ENCODE measurements at places on chromosomes 1 and 21. TPM values are rescaled to one million over a fixed set of nuclear protein-coding genes. Genes with fewer than 3 reads are reported as not detected.

Gene KRTAP7-1
- total RNA-seq: not detected

Gene OMA1
- total RNA-seq: 39.2 TPM

Gene SHE
- 0.15 TPM for total RNA-seq

Gene CFAP74
- not detected for total RNA-seq

Gene FMO2
- 4.5 TPM for total RNA-seq

Gene LAD1
- not detected for total RNA-seq

Gene FAM131C
- 0.50 TPM for total RNA-seq

Gene ESRRG
- total RNA-seq: 0.29 TPM

Gene PRELP
- total RNA-seq: 4.3 TPM

Gene TMCC2
- total RNA-seq: 5.2 TPM

Gene GLIS1
- 0.58 TPM for total RNA-seq

Gene NGF
- 10.1 TPM for total RNA-seq

Gene FAM72C
- total RNA-seq: 1.5 TPM

Gene MYBPH
- 2.2 TPM for total RNA-seq

Gene SLAMF7
- not detected for total RNA-seq

Gene AMY1A
- not detected for total RNA-seq

Gene ZNF683
- not detected for total RNA-seq

Gene CFAP45
- 1.0 TPM for total RNA-seq

Gene HOOK1
- under 0.01 TPM for total RNA-seq

Gene AQP10
- total RNA-seq: not detected

Gene HPCAL4
- total RNA-seq: not detected

Gene FOXE3
- total RNA-seq: not detected

Gene CD53
- not detected for total RNA-seq

Data from smooth muscle cell of trachea (primary cell).